ENCODE measurements at places on chromosomes 11 and 22.

- DNase-seq = no peak
Observed at GRCh38 chr11:91433284-91434010, 791.2 kb upstream of the FAT3 start.

DNA sequence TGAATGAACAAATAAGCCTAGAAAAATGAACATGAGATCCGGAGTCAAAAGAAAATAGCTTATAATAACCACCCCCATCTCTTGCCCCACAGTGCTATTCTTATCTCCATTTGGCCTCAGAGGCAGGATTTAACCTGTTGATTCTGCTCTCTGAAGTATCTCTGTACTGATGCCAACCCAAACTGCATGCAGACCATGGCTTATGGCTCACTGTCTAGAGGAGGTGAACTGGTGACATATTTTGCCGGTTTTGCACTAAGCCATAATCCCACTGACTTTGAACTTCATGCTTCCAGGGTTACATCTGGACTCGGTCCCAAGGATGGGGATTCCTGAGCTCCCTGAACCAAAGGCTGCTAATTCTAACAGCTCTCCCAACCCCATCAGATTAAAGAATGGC is 397.1 kb downstream of the TENM4 start:
- no peak for DNase-seq

DNA sequence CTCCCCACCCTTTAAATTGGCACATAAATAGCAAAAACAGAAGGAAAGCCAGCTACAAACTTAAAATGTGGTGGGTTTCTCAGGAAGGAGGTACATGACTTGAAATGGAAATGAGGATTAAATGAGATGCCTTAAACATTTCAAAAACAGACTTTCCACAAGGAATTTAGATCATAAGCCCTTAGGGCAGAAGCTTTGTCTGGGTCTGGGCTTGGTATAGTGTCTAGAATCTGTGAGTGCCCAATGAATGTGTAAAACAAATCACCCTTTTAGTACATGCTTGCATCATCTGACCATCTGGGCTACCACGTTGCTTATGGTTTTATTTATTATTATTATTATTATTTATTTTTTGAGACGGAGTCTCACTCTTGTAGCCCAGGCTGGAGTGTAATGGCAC is 37.1 kb upstream of the CREB3L1 start:
- DNase-seq = no peak

DNA sequence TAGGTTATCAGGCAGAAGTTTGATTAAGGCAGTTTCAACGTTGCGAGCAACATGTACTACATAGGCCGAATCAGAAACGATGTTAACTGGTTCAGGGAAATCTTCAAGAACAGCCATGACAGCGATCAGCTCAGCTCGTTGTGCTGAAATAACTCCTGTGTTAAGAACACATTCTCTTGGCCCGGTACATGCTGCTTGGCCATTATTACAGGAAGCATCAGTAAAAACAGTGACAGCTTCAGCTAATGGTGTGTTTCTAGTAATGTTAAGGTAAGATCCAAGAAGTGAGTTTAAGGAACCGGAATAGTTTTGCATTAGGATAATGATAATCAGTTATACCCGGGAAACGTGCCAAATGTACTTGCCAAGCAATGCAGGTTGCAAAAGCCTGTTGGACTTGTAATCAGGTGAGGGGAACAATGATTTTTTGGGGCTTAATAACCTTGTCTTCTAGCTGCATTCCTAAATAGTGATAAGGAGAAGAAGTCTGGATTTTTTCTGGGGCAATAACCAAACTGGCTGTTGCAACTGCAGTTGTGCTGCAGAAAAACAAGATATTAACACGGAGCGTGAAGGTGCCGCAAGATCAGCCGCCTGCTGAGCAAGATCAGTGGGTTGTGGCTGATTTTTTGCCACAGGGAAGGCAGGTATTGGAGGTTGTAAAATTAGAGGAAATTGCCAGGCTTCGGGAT is 14.3 kb downstream of the OR52K1 start:
- no peak for DNase-seq

DNA sequence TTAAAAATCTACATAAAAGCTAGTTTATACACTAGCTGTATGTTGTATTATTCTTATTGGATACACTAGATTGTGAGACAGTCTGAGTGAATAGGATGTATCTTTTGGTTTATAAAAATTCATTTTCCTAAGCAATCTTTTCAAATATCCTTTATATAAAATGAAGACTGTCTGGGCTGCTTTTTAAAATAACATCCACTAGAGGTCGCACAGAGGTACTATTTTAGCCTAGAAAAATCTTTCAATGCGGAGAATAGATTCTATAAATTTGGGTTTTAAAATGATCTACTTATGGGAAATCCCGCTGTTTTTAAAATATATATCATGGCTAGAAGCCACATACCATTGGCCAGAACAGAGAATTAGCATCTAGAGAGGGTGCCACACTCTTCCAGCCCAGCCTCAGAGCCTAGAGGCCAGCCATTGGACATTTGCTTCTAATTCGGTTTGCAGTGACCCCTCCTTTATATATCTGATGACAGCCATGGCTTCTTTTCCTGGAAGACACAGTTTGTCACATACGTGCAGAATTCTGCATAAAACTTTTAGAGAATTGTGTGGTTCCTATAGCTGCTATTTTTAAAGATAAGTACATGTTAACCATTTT is 7.3 kb downstream of the C11orf97 start:
- DNase-seq = no peak

DNA sequence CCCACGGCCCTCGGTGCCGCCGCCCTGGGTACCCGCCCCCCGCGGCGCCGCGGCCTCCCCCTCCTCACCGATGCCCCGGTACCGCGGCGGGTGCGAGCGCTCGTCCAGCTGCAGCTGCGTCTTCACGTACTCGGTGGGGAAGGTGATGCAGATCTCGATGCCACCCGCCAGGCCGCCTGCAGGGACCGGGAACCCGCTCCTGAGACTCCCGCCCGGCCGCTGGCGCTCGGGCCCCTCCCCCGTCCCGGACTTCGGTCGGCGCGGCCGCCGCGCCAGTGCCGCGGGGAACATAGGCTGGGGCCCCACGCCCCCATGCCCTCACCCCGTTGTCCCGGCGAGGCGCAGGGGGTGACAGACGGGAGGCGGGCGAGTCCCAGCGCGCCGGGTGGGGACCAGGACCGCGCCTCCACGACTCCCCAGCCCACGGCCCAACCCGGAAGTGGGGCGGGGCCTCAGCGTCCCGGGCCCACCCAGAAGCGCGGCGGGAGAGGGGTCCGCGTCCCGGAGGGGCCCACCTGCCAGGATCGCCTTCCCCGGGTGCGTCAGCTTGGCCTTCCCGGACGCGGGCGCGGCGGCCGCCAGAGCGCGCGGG is 375 bp downstream of the SLC25A1 start:
- no peak for DNase-seq

- DNase-seq = no peak
Observed at GRCh38 chr11:7642747-7643146, 30.6 kb downstream of the CYB5R2 start.

GRCh38 chr11:96085319-96085930 is 161.5 kb upstream of the MTMR2 start:
- DNase-seq = no peak

DNA sequence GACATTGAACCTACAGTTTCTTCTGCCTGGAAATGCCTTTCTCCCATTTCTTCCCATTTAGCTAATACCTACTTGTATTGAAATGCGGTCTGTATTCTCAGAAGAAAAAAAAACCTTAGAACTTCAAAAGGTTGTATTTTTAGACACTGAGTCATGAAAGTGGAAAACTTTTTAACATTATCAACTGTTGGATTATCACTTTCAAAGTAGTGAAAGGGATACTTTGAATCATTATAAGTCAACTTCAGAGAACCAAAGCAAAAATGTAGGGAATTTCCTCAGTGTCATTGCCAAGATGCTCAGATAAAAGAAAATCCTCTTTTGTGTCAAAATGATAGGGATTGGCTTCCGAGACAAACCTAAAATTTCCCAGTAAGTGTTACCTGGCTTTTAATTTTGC is 6.6 kb downstream of the HOATZ start:
- no peak for DNase-seq

DNA sequence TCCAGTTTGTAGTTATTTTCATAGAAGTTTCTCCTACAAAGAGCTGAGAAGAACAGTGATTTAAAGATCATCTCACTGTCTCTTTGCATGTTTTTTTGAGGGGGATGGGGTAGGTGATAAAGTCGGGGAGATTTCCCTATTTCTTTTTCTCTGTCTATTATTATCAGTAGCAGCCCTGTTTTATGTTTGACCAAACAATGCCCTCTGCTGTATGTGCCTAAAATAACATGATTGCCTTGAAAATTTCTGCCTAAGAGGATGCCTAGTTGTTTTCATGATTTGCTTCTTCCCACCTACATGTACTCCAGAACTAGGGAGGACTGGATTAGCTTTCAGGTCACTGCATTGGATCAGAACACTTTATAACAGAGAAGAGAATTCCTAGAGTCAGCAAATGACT is 1330.2 kb downstream of the LRRC4C start:
- no peak for DNase-seq

GRCh38 chr11:116582571-116582970 is 190.2 kb downstream of the BUD13 start:
- DNase-seq = no peak

DNA sequence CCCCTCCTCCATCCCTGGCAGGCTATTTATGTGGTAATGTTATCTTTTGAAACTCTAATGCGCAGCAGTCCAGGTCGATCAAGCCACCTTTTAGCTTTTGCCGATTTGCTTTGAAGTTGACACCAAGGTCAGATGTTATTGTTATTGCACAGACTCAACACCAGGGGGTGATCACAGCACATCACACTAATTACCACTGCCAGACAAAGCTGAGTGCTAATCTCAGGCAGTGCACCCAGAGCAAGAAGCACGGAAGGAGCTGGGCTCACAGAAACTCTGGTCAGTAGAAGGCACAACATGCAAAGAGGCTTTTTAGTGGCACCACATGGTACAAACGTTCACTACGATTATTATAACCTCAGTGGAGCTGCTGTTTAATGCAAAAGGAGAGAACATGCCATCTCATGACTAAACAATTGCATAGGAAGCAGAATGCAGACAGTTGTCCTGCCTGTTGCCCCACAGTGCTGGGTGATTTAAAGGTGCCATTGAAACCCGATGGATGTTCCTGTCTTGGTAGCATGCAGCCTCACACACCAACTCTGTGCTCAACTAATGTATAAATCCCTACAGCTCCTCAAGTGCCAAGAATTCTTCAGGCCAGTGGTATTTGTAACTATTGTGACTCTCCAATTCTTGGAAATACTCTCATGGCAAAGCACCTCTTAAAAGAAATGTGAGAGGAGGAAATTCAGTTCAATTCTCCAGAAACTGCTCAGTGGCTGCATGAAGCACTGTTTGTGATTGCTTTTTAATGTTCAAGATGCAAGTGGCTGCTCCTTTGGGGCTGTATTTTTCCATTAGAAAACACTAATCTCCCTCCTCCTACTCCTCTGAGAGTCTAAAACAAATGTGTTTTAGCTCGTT is 353.9 kb upstream of the DDI1 start:
- DNase-seq = no peak

DNA sequence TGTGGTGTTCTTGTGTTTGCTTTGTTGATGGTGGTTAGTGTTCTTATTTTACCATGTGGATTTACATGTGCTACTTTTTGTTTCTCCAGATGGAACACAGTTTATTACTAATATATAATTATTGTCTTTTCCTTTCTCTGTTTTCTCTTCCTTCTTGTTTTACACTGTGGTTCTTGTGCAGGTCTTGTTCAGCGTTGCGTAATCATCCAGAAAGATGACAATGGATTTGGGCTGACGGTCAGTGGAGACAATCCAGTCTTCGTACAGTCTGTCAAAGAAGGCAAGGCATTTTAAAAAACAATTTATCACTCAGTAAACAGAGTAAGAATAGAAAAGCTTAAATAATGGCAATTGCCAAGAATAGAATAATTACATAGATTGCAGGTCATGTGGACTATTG is 84.4 kb downstream of the ARHGEF12 start:
- no peak for DNase-seq

DNA sequence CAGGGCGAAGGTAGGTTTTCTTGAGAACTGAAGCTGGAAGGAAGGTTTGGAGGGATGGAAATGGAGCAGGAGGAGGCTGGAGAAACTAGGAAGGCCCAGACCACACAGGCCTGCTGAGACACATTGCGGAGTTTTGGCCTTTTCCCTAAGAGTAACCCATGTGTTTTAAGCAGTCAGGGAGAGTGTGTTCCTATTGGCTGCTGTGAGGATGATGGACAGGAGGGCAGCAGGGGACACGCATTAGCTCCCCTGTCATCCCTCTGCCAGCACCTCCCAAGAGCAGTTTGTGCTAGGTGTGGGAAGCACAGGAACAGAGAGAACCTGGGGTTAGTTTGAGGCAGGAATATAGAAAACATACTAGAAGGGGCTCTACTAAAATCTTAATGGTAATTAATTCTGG is 842.1 kb downstream of the TBC1D22A start:
- no peak for DNase-seq

GRCh38 chr11:10899121-10899830 is 41.4 kb upstream of the ZBED5 start:
- no peak for DNase-seq

- DNase-seq = no peak
Observed at GRCh38 chr22:19940536-19941364, 822 bp upstream of the COMT start.

DNA sequence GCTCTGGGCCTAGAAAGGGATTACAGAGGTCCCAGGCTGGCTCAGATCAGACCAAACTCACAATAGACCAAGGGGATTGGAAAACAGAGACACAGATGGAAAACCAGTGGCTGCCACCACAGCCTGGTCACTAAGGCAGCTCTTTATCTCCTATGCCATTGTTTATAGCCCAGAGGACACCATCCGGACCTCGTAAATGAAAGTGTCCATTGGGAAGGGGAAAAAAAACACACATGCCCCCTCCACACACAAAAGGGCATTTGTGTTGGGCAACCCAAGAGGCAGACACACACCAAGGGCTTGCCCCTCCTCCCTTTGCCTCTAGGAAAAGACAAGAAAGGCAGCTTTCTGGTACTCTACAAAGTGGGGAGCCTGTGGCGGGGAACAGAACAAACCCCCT is 85.9 kb downstream of the GAB2 start:
- no peak for DNase-seq

DNA sequence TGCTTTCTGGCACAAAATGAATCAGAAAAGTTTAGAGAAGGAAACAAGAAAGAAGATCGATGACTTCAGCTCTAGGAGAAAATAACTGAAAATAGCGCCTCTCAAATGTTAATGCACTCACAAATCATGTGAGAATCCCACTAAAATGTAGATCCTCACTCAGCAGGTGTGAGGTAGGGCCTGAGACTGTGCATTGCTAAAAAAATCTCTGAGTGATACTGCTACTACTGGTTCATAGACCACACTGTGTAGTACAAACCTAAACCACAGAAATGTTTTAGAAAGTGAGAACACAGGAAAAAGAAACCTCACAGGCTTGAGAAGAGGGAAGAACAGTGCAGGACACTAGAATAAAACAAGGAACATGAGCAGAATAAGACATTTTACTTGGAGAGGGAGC is 2.0 kb downstream of the OR8D4 start:
- DNase-seq = no peak

GRCh38 chr11:64357904-64358535 is 942 bp upstream of the RPS6KA4 start:
- DNase-seq = no peak

DNA sequence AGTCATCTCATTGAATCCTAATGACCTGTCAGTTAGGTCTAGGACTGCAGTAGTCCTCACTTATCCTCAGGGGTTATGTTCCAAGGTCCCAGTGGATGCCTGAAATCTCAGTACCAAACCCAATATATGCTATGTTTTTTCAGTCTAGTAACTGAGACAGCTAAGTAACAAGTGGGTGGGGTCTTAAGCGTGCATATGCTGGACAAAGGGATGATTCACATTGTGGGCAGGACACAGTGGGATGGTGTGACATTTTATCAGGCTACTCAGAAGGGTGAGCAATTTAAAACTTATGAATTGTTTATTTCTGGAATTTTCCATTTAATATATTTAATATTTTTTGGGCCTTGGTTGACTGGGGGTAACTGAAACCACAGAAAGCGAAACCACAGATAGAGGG is 29.0 kb downstream of the DDX10 start:
- no peak for DNase-seq
